ENCODE measurements at places on chromosomes 4 and X.

DNA sequence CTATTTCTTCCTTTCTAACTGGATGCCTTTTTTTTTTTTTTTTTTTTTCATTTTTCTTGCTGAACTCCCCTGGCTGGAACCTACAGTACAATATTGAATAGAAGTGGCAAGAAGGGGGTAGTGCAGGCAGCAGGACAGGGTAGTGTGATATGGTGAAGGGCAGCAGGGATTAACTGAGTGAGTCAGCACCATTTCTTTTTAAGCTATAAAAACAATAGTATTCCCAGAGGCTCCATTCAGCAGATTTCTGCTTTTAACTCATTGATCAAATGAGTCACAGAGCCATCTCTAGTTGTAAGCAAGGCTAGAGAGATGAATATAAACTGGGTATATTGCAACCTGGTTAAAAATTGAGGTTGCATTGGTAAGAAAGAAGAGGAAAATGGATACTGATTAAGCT lies 53.6 kb upstream of the SETD7 start:
- DNase-seq = no peak

- no peak for DNase-seq
These were observed 3.9 kb upstream of the TMPRSS11B start for GRCh38 chr4:68249434-68249833.

- DNase-seq = no peak
These were observed 325.5 kb upstream of the F9 start for GRCh38 chrX:139204898-139205667.

- DNase-seq = no peak
These were observed 115.0 kb downstream of the AGTR2 start for GRCh38 chrX:116285501-116285900.

- no peak for DNase-seq
These were observed 3.9 kb upstream of the ARHGEF38 start for GRCh38 chr4:105548483-105548882.

- no peak for DNase-seq
These were observed 2.7 kb downstream of the HS3ST1 start for GRCh38 chr4:11426003-11426402.

DNA sequence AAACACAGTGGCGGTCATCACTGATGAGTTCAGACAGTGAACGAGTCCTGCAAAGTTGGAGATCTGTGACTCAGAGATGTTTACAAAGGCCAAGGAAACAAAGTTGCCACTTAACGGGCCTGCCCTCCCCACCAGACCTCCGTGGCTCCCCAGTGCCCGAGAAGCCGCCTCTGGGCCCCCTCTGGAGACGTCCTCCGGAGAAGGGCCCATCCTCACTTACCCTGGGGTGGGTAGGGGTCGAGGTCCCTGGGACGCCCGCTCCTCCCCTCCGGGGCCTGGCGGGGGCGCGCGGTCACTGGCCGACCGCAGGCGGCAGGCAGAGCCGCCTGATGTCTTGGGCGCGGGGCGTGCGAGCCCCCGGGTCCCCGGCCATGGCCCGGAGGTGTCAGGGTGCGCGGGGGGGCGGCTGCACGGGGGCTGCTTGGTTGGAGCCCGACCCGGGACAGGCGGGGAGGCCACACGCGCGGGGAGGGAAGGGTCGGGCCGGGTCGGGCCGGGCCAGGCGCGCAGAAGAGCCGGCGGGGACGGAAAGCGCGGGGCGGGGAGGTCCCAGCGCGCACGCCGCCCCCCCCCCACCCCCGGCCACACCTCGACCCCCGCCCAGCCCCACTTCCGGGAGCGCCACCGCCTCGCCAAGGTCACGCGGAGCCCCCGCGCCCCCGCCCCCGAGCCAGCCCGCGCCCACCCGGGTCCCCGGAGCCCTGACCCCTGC lies 529 bp downstream of the DHRSX start:
- DNase-seq = no peak

- DNase-seq = no peak
These were observed 649.5 kb upstream of the TENM3 start for GRCh38 chr4:181593703-181594102.

- no peak for DNase-seq
These were observed 68.4 kb upstream of the SCOC start for GRCh38 chr4:140305053-140305452.

- no peak for DNase-seq
These were observed 44.4 kb downstream of the PCGF3 start for GRCh38 chr4:749698-750666.

- DNase-seq = peak; percentile 7
These were observed 80.3 kb upstream of the LSM6 start for GRCh38 chr4:146095091-146095690.

- no peak for DNase-seq
These were observed 7.7 kb upstream of the HAND2 start for GRCh38 chr4:173537613-173538147.

DNA sequence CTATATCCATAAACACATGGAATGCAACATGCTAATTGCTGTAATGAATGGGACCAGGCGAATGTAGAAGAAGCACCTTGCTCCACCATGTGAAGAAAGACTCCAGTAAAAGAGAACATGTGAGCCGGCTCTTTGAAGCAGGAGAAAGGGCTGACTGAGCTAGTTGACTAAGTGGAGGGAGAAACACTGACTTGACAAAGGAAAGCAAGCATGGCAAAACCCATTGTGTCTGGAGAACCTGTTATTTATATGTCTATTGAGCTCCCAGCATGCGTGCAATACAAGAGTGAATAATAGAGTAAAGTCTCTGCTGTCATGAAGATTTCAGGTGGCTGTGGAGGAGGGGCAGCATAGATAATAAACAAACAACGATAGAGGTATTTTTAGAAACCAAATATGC lies 559.9 kb downstream of the RAB28 start:
- no peak for DNase-seq

- peak; percentile 62 for DNase-seq
These were observed 85.7 kb upstream of the MTM1 start for GRCh38 chrX:150482537-150483206.

DNA sequence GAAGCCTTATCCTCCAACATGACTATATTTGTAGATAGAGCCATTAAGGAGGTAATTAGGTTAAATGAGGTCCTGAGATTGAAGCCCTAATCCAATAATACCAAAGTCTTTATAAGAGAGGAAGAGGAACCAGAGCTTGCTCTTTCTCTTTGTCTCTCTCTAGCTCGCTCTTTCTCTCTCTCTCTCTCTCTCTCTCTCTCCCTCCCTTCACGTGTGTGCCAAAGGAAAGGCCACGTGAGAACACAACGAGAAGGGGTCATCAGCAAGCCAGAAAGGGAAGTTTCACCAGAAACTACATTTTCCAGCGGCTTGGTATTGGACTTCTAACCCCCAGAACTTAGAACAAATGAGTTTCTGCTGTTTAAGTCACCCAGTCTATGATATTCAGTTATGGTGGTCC lies 1540.5 kb downstream of the C4orf33 start:
- DNase-seq = no peak

DNA sequence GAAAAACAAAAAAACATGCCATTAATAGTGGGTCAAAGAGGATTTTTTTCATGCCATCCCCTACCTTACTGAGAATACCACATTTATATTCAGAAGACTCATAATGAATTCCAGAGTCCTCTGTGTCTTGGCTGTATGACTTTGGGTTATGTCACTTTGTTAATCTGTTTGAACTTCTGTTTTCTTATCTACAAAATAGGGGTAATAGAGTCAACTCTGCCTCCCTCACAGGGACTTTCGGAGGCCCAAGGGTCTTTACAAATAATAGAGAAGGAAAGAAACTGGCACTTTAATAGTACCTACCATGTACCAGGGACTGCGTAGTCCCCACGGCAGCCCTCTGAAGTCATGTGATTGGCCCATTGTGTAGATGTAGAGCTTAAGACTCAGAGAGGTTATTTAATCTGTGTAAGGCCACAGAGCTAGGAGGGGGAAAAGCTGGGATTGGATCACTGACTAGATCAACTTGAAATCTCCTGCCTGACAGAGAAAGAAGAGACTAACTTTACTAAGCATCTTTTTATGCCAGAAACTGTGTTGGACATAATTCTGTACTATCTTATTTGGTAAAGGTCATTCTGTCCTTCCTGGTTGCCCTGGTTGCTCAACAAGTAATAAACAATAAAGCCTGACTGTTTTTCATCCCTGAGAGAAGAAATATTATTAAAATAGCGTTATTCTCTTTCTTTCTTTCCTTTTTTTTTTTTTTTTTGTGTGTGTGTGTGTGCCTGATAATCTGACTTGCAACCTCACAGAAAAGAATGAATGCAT lies 59.6 kb downstream of the NFKB1 start:
- DNase-seq = no peak

- DNase-seq = no peak
These were observed 115.7 kb upstream of the MXRA5 start for GRCh38 chrX:3462166-3462508.

DNA sequence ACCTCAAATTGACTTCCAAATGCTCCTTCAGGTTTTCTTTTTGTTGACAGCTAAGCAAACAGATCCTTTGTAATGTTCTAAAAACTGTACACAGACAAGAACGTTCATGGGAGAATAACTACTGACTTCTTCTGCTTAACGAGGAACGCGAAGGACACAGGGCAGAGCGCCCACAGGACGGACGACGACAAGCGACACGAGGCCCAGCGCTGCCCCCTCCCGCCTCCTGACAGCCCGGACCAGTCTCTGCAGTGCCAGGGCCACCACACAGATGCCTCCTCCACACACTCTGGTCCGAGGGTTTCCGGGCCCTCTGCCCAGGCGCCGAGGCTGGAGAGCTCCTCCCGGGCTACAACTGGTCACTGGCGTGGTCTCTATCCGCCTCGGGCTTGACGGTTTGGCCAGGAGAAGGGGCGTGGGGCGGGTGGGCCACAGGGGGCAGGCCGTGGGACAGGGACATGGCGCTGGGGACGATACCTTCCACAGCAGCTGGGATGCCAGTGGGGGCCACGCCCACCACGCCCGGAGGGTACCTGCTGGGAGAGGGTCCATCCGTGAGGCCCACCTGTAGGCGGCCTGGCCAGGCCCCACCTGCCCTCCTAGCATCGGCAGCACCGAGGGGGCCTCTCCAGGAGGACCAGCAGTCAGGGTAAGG lies 36.9 kb downstream of the CTBP1 start:
- no peak for DNase-seq

DNA sequence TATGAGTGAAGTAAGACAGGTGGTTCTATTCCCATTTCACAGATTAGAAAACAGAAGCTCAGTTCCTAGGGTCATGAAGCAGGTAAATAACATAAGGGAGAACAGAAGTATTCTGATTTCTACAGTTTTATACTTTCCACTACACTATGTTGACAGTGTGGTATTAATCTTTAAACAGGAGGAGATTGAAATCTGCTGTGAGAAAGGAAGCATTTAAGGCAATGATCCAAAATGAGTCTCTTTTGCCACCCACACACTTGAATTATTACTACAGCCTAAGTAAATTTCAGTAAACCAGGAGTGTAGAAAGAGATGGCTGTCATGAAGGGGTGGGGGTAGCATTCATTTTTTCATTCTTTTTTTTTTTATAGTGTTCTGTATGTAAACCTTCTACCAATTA lies 893.0 kb downstream of the C4orf33 start:
- DNase-seq = no peak

DNA sequence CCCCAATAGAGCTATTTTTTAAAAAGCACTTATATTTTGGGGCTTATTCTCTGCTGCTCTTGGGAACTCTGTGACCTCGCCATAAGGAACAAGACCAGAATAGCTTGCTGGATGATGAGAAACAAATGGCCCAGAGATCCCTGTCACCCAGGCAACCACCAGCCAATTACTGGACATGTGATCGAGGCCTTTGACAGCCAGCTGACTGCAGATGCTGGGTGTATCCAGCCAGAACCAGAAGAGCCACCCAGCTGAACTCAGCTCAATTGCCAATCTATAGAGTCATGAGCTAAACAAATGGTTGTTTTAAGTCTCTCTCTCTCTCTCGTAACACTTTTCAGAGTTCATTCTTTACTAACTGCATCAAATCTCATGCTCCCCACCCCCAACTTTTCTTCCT lies 24.4 kb upstream of the CITED1 start:
- DNase-seq = no peak

GRCh38 chrX:38379088-38379487 lies 26.7 kb downstream of the OTC start:
- no peak for DNase-seq

DNA sequence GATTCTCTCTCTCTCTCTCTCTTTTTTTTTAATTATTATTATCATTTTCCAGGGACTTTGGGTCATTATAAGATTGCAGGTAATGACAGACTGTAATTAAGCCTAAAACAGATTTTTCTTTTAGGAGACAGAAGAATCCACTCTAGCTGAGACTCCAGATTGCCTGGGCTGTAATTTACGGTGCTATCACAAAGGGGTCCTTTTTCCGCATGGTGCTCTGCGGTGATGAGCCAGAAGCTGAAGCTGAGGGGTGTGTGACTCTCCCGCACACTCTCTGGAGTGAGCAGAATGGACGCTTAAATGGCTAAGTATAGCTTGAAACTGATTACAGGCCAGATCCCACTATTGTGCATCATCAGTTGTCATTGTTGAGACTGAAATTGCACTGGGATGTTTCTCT lies 50.0 kb downstream of the LGI2 start:
- no peak for DNase-seq

GRCh38 chr4:147683188-147683591 lies 773 bp downstream of the PRMT9 start:
- no peak for DNase-seq

DNA sequence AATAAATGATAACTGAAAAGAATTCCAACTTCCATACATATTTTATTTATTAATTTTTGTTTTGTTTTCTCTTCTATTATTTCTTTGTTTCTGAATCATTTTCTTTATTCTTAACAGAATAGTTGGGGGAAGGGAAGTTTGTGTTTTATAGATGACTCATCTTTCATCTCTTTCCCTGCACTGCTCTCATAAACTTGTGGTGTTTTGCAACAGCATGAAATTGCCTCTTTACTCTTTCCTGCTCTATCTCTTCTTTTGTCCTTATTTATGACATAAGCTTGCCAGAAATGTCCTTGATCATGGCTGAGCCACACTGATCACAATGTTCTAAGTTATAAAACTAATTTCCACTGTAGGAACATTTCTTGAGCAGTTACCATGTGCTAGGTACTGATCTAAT lies 22.3 kb downstream of the QRFPR start:
- DNase-seq = no peak

- DNase-seq = no peak
These were observed 2.3 kb downstream of the TRIM2 start for GRCh38 chr4:153206534-153206933.

- no peak for DNase-seq
These were observed 53.2 kb upstream of the MCUB start for GRCh38 chr4:109506890-109507289.

DNA sequence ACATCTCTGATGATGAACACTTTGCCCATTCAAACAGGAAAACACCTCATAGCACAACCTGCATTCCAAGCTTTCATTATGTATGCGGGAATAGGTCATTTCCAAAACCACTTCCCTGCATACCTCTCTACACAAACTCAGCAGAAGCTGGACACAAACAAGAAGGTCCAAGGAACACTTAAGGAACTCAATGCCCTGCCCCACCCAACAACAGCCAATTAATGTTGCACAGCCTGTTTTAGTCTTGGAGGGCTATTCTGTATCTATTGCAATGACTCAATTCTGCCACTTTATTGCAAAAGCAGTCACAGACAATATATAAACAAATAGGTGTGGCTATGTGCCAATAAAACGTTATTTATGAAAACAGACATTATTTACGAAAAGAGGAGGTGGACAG lies 16.7 kb downstream of the OPHN1 start:
- DNase-seq = peak; percentile 7

Measured in SW 1271 (cell line).